Cerebellar nuclear complex (tissue), 1 donor: ENCODE measurements at places on chromosomes 2 and 18.

- no peak for DNase-seq
Observed at GRCh38 chr2:26189123-26189522, 16.2 kb downstream of the GAREM2 start.

- DNase-seq = no peak
Observed at GRCh38 chr2:164595031-164595430, 26.3 kb downstream of the GRB14 start.

- no peak for DNase-seq
Observed at GRCh38 chr2:16745466-16745865, 79.8 kb upstream of the CYRIA start.

GRCh38 chr2:73984203-73984921 is at the start of gene TET3:
TSS of gene TET3 (plus strand) at chr2:73984910. CDS start at chr2:73986404, 1,494 bp downstream.
- no peak for DNase-seq

- DNase-seq = no peak
Observed at GRCh38 chr2:31428001-31428418, 13.5 kb upstream of the XDH start.

- no peak for DNase-seq
Observed at GRCh38 chr2:45153121-45153520, 143.9 kb upstream of the SIX2 start.

DNA sequence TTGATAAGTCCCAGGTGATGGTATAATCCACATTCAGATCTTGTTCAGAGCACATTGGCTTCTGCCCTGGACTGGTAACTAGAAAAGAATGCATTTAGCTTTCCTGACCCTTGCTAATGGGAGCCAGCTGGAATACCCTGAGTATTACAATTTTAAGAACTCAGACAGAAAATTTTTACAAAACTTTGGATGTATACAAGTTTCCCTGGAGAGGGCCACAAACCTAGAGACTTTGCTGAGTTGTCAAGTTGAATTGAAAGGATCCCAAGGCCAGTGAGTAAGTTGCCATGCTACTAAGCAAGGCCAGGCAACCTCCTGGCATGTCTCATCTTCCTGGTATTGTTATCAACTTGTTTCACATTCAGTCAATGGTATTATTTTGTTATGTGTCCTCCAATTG is 20.0 kb upstream of the NABP1 start:
- DNase-seq = no peak
